Fibroblast of skin of right biceps (primary cell): ENCODE measurements at places on chromosomes 2 and 18.

- DNase-seq: no peak
Observed at GRCh38 chr2:15927551-15928218, 12.7 kb upstream of the MYCN start.

GRCh38 chr2:55761526-55761925, 67.9 kb upstream of the PNPT1 start:
- DNase-seq: peak; percentile 19

DNA sequence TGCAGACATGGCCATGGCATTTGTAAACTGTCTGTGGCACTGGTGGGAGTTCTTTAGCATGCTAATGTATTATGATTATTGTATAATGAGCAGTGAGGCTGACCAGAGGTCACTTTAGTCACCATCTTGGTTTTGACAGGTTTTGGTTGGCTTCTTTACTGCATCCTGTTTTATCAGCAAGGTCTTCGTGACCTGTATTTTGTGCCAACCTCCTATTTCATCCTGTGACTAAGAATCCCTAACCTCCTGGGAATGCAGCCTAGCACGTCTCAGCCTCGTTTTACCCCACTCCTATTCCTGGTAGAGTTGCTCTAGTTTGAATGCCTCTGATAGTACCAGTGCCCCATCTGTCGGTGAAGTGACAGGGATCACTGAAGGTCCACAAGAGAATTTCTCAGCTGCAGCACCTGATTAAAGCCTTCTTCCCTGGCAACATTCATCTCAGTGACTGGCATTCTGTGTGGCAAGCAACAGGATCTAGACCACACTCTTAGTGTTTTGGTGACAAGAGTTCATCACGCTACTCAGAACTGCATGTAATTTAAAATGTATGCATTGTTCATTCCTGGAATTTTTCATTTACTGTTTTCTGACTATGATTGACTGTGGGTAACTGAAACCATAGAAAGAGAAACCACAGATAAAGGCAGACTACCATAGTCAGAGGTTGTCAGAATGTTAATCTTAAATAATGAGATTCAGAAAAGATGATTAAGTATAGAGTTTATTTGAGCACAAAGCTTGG, 43.0 kb upstream of the GPR39 start:
- DNase-seq: no peak

GRCh38 chr2:174970092-174970491, 35.1 kb downstream of the CHN1 start:
- no peak for DNase-seq

GRCh38 chr18:70523792-70524182, 234.9 kb downstream of the SOCS6 start:
- no peak for DNase-seq

- DNase-seq: peak; percentile 75
Observed at GRCh38 chr2:238528953-238529781, 102.4 kb downstream of the ASB1 start.

GRCh38 chr2:12451726-12452125, 265.0 kb upstream of the TRIB2 start:
- no peak for DNase-seq

DNA sequence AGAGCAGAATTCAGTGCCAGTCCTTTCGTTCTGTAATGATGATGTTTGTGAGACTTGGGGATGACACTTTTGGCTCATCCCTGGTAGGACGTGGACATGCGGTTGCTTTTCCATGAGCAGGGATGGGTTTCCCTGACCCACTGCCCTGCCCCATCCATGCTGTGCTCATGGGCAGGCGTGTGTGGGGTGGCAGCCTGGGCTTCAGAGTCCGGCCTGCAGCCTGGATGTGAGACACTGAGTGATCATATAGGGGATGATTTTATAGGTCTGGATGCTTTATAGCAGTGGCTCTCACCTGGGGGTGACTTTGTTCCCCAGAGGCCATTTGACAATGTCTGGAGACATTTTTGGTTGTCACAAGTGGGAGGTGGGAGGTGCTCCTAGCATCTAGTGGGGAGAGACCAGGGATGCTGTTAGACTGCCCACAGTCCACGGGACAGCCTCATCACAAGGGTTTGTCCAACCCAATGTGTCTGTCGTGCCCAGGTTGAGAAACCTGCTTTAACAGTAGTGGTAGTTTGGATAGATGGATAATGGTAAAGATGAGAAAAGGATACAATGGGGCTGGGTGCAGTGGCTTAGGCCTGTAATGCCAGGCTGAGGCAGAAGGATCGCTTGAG, 38.9 kb downstream of the LDLRAD4 start:
- DNase-seq: no peak
